Stimulated activated CD4-positive, alpha-beta T cell treated with anti-CD3 and anti-CD28 coated beads, Interleukin-4, amount 100 ng/mL, for 1 hour (primary cell): ENCODE measurements at places on chromosomes 6 and 20.

DNA sequence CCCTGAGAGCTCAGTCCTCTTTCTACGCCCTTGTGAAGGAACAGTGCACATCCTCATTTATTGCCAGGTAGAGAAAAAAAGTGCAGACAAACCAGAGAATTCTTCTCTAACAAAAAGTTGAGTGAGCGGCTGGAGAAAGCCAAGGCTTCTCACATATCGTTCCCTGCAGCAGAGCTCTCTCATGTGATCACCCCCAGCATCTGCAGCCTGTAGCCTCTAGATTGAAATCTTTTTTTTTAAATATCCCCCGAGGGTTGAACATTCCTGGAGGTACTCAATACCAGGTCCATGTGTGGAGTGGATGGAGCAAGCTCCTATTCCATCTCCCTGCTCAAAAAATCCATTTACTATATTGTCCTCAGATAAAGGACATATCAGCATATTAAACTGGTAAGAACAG lies 22.9 kb upstream of the ZNF133 start:
- DNase-seq = no peak

- no peak for DNase-seq
These were observed 9.7 kb upstream of the MRPS10 start for GRCh38 chr6:42227173-42227850.

DNA sequence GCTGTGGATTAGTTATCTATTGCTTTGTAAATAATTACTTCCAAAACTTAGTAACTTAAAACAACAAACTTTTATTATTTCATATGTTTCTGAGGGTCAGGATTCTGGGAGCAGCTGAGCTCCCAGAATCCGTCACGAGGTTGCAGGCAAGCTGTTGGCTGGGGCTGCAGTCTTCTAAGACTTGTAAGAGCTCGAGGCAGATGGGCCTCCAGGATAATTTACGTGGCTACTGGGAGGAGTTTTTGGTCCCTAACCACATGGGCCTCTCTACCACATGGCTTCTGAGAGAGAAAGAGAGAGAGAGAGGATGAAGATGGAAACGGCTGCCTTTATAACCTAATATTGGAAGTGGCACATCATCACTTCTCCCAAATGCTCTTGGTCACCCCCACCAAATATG lies 64.9 kb upstream of the SULF2 start:
- DNase-seq = no peak

GRCh38 chr6:48087448-48087847 lies 23.5 kb downstream of the PTCHD4 start:
- no peak for DNase-seq

- no peak for DNase-seq
These were observed 54.9 kb upstream of the ZNF133 start for GRCh38 chr20:18233408-18233943.

GRCh38 chr6:56222499-56222898 lies 24.9 kb downstream of the COL21A1 start:
- DNase-seq = no peak
